SW 1271 (cell line): ENCODE measurements at places on chromosomes 12 and 14.

DNA sequence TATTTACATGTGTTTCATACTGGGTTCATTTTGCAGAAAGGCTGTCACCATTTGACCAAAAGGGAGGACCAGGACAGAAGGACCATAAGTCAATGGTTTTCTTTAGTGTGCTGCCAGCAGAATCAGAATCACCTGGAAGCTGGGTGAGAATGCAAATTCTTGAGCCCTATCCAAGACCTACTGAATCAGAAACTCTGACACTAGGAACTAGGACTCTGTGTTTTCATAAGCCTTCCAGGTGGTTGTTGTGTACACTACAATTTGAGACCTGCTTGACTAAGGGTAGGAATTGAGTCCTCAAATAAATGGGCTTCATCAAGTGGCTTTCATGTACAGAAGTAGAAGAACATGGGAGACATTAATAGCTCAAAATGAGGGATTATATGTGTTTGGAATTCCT lies 32.2 kb downstream of the PDE6H start:
- DNase-seq, result no peak

DNA sequence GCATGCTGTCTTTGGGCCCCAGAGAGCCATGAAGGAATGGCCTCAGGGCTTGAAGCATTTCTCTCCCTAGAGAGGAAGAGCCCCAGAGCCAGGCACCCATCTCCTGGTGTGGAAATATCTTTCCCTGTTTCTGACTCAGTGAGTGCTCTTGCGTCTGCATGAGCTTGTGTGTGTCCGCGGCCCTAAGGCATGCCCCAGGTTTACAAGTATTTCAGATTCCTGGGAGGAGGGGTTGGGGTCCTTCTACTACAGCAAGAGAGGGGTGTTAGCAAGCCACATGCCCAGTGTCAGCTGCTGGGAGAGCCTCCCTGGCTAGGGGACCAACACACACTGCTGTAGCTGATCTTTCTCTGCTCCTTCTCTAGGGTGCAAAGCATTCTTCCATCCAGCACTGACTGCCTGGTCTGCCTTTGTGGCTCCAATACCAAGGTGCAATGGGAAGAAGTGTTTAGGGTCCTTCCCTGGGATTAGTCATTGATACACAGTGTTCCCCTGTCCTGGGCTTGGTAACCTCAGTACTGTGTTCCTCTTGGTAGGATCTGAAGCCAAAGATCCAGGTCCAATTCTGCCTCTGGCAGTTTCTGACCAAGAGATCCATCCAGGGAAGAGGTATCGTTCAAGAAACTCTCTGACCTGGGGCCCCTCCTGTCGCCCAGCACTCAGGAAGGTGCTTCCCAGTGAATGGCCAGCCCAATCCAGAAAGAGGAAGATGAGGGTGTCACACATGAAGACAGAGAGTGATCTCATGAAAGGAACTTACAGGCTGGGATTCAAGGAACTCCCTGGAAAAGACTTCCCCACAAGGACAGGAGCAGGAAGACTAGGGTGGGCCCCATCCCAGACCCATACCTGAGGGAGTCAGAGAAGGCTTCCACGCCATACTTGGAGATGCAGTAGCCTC lies 3.1 kb downstream of the RDH16 start:
- no peak for DNase-seq

GRCh38 chr12:93020631-93021597 lies 91.8 kb upstream of the EEA1 start:
- DNase-seq, result no peak

DNA sequence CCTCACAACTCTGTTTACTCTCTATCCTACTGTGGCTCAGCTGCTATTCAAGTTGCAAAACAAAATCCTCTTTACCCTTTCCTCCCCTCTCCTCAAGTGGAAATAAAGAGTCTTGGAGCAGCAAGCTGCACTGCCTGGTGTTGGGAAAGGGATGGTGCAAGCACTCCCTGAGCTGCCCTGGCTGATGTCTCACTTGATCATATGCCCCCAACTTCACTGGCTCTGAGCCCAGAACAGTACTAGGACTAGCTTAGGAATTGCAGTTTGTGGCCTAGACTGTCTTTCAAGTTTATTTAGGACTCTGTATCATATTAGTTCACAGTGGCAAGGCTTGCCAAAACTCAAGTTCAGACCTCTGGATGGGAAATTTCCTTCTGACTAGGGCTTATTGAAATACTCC lies 1683.8 kb upstream of the SEL1L start:
- DNase-seq, result no peak

GRCh38 chr14:35197015-35197414 lies 74.7 kb downstream of the PRORP start:
- DNase-seq, result no peak

DNA sequence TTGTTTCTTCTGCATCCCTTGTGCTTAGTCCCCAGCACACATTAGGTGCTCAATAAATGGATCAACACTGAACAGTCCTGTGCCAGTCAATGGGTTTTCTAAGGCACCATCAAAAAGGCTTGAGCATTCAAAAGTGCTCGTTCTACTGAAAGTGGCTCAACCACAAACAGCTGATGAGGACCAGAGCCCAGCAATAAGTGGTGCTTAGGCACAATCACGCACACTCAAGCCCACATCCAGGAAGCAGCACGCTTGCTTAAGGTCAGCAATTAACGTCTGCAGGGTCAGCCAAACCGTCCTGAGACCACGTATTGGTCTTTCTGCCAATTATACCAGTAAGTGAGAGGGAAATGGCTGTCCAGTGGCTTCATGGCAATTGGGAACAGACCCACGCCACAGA lies 56.5 kb downstream of the PRIMA1 start:
- DNase-seq, result no peak

DNA sequence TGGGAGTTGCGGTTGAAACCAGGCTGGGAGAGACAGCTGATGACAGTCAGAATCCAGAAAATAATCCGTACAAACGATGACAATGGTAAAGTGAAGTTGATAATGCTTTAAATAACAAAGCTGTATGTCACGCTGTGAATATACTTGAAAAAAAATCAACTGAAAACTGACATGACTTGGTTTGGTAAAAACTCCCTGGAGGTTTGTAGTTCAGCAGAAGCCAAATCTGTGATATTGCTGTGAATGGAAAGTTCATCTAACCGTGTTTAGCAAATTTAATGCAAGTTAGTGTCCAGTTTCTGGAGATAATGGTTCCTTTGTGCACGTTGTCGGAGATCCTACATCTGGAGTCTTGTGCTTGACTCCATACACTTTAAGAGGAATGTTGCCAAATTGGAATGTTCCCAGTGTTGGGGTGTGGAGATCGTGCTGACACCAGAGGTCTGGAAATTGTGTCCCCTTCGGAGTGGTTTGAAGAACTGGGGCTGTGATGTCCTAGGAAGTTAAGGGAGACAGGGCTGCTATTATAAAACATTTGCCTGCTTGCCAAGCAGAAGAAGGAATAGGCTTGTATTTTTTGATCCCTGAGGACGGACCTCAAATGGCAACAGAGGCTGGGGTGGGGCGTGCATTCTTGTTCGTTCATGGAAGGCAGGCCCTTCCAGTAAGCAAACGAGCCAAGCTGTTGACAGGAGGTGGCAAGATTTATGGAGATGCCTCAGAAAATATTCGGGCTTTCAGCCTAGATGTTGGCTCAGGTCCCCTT lies 30.6 kb downstream of the PPFIBP1 start:
- DNase-seq, result no peak

DNA sequence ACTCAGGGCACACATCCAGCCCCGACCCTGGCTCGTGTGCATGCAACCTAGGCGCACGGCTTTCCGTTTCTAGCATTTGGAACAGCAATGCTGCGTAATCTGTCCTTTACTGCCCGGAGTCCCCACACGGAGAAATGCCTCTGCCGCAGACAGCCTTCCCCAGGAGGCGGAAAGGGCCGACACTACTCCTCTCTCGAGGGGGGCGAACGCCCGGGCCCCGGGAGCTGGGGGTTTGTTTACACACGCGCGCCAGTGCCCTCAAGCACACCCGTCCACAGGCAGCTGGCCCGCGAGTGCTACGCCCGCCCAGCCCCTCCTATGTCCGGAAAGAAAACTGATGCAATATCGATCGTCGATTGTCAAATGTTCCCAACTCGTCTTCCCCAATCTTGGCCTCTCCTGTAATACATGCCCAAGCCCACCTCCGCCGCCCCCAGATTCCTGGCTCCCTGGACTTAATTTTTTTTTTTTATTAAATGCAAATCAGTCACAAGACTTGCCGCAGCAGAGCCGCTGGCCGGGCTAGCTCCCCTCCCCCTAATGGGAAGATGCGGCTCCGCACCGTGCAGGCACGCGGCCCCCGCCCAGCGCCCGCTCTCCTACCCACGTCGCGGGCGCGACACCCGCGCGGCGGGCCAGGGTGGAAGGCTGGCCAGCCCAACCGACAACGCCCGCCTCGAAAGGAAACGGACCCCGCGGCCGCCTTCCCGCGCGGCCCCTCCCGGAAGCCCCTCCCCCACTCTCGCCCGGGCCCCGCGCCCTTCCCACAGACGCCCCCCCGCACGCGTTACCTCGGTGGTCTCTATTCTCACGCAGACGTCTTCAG lies 642 bp downstream of the SLC38A2 start:
- peak; percentile 65 for DNase-seq

GRCh38 chr12:1924996-1925683 lies 6.7 kb upstream of the CACNA2D4 start:
- no peak for DNase-seq

- no peak for DNase-seq
Observed at GRCh38 chr12:131463174-131463573, 247.7 kb upstream of the SFSWAP start.

GRCh38 chr14:92259613-92260357 lies 63.2 kb upstream of the SLC24A4 start:
- no peak for DNase-seq

GRCh38 chr12:122943196-122943595 lies 23.1 kb downstream of the ABCB9 start:
- DNase-seq, result no peak

GRCh38 chr12:47808574-47809365 lies 10.9 kb downstream of the HDAC7 start:
- peak; percentile 38 for DNase-seq

DNA sequence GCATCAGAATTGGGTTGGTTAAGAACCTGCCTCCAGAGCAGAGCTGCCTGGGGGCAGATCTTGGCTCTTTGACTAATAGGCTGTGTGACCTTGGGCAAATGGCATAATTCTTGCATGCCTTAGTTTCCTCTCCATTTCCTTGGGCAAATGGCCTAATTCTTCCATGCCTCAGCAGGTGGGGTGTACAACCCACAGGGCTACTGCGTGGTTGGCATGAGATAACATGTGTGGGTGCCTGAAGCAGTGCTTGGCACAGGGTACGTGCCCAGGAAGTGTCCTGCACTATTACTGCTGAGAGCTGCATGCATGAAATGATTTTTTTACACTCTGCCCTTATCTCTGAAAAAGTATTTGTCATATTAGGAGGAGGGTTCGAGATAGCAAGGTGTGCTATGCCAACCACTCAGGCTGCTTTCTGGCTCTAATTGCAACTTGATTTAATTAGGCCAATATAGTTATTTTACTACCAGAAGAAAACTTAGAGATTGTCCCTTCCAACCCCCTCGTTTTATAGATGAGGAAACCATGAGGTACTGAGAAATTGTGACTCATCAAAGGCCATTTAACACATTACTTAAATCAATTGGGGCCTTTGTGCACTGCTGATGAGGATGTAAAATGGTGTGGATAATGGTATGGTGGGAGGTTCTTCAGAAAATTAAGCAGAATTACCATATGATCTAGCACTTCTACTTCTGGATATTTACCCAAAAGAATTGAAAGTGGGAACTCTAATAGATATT lies 161.6 kb upstream of the HIF1A start:
- no peak for DNase-seq

DNA sequence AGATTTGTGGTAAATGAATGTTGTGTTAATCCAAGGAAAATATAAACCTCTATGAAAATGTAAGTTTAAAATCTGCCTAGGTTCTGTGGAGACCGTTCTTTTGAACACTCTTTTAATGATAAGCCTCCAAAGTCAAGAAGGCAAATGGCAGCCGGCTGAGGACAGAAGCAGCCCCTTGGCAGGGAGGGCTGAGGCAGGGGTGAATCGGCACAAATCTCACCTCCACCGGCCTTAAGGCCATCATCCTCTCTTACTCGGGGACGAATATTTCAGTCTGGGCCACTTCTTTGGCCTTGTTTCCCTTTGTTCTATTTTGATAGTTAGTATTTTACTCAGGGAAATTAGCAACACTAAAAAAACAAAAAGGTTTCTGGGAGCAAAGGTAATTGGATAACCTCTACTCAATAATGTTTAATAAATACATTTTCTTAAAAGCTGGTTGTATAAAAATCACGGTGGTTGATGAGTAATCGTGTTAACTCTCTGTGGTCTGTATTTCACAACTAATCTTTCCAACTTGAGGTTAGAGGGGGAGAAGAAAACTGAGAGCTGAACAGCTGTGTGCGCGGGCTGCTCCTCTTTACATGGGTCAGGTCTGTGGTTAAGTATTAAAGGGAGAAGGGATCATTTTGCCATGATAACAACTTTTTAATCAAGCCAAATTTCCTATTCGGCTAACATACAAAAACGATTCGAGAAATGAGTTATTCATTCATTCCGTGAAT lies 18.6 kb downstream of the LGMN start:
- no peak for DNase-seq

- no peak for DNase-seq
Observed at GRCh38 chr12:71719647-71720370, 33.9 kb downstream of the TMEM19 start.

DNA sequence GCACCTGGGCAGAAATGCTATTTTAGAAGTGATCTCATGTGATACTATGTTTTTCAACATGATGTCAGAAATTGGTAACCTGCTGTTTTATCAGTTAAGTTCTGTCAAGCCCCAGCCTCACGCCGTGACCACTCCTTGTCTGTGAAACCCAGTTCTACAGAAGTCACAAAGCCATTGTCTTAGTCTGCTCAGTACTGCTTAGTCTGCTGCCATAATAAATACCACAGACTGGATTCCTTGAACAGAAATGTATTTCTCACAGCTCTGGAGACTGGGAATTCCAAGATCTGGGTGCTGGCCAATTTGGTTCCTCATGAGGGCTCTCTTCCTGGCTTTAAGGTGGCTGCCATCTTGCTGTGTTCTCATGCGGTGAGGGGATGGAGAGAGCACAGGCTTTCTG lies 176.9 kb downstream of the PRKCH start:
- DNase-seq, result no peak

DNA sequence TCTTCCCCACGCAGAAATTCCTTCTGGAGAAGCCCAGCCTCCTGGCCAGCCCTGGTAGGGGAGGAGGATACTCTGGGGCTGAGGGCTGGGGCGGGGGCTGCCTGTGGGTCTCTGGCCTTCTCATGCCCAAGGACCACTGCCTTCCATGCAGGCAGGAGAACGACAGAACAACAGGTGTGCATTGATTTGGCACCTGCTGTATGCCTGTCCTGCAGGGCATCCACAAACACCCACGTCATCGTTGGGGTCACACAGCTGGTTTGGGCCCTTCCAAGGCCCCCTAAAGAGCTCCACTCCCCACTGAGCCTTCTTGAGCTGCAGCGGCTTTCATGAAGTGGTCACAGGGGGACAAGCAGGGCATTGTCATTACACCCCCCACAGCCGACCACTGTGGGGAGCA lies 60.4 kb downstream of the PHETA1 start:
- no peak for DNase-seq

- DNase-seq, result no peak
Observed at GRCh38 chr12:14842315-14842714, 1.0 kb downstream of the ART4 start.

DNA sequence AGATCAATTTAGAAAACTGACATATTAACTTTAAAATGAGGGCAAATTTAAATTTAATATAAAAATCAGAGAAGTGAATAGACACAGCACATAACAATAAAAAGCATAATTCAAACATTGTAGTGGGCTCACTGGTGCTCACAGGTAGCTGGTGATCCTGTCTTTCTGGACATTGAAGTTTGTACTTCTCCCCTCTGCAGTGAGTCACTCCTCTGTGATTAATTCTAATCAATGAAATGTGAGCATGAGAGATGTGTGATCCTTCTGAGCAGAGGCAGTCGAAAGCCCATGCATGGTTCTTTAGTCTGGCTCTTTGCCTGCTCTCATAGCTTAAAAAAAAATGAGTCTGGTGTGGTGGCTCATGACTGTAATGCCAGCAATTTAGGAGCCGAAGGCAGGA lies 59.0 kb upstream of the RERGL start:
- DNase-seq, result no peak
